ENCODE measurements at places on chromosomes 3 and 15. TPM values are rescaled to one million over a fixed set of nuclear protein-coding genes. Genes with fewer than 3 reads are reported as not detected.

Gene PLXNB1
- 142 TPM for total RNA-seq

Gene CHRFAM7A
- 0.38 TPM for total RNA-seq

Gene GPR27
- 0.10 TPM for total RNA-seq

Gene SEMA3G
- 0.93 TPM for total RNA-seq

Gene CCR8
- not detected for total RNA-seq

Gene ZBED2
- 0.20 TPM for total RNA-seq

Gene FRMD5
- not detected for total RNA-seq

Gene C15orf39
- total RNA-seq = 5.8 TPM

Gene PDIA3
- total RNA-seq = 425 TPM

- peak; percentile 65 for DNase-seq
Measured at GRCh38 chr3:57100046-57100695, 39.7 kb downstream of the SPATA12 start.

GRCh38 chr3:182487611-182488010 lies 305.7 kb upstream of the ATP11B start:
- DNase-seq = no peak

GRCh38 chr15:89899295-89899945 lies 5.6 kb upstream of the AP3S2 start:
- no peak for DNase-seq

DNA sequence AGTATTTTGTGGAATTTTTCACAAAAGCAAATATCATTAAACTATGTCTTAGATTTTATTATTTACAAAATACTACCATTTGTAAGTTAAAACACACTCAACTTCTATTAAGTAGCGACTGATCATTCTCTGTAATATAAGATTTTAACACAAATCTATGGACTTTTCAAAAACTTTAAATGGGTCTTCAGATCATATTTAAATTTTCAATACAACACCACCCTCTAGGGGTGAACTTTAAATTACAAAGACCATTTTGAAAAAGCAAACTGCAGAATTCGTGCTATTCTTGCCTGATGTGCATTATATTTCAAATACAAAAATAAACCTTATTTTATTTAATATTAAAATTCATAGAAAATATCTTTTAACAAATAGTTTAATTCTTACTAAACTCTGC lies 8.2 kb upstream of the VGLL4 start:
- DNase-seq = no peak

- no peak for DNase-seq
Measured at GRCh38 chr15:37586976-37587375, 347.5 kb upstream of the TMCO5A start.

GRCh38 chr3:94615275-94616065 lies 552.6 kb downstream of the NSUN3 start:
- DNase-seq = no peak

- no peak for DNase-seq
Measured at GRCh38 chr3:2595486-2595885, 496.8 kb downstream of the CNTN4 start.
